ENCODE measurements at places on chromosomes 12 and 14. TPM values are rescaled to one million over a fixed set of nuclear protein-coding genes. Genes with fewer than 3 reads are reported as not detected.

VRTN gene
- not detected for total RNA-seq

SELPLG gene
- total RNA-seq: 0.41 TPM

DENND5B gene
- total RNA-seq: 36.8 TPM

RNASE7 gene
- total RNA-seq: not detected

RASAL1 gene
- total RNA-seq: 0.28 TPM

TMTC2 gene
- 5.7 TPM for total RNA-seq

TSPAN9 gene
- total RNA-seq: 7.7 TPM

ERH gene
- 222 TPM for total RNA-seq

HOXC13 gene
- 93.5 TPM for total RNA-seq

HRK gene
- total RNA-seq: 0.44 TPM

TSPAN19 gene
- not detected for total RNA-seq

ADGRD1 gene
- 0.21 TPM for total RNA-seq

LPAR5 gene
- total RNA-seq: not detected

TIGAR gene
- total RNA-seq: 17.4 TPM

FAM186B gene
- 0.13 TPM for total RNA-seq

All from Panc1 (cell line).